Naive thymus-derived CD4-positive, alpha-beta T cell (primary cell): ENCODE measurements at places on chromosomes 13 and 19.

GRCh38 chr19:5356918-5357317 is 16.3 kb upstream of the PTPRS start:
- DNase-seq, result no peak

DNA sequence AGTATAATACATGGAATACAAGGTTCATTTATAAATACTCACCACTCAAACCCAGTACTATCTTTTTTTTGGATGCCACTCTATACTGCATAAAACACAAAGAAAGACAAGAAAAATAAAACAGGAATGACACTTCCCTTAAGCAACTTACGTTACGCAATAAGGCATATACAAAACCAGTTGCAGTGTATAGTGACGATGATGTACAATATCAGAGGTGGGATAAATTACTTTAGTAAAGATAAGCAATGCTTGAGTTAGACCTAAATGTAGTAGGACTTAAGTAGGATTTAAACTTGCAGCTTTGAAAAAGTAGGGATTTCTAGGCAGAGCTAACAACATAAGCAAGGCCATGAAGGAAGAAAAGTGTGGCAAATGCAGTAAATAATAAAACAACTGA is 374.9 kb downstream of the SPRY2 start:
- DNase-seq, result no peak

DNA sequence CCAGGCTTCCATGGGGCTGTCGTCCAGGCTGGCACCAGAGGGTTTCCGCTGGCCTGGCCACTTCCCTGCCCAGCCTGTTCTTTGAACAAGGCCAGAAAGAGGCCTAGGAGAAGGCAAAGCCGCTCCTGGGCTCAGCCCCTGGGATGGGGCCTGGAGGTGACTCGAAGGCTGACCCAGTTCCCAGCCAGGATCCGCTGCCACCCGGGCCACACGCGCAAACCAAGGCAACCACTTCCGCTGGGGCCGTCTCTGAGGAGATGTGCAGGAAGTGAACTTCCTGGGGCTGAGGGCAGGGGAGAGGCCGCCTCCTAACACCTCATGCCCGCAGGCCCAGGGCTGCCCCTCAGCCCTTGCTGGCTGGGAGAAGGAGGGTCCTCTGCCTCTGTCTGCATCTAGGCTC is 15.2 kb downstream of the PLEKHF1 start:
- DNase-seq, result peak; percentile 83

DNA sequence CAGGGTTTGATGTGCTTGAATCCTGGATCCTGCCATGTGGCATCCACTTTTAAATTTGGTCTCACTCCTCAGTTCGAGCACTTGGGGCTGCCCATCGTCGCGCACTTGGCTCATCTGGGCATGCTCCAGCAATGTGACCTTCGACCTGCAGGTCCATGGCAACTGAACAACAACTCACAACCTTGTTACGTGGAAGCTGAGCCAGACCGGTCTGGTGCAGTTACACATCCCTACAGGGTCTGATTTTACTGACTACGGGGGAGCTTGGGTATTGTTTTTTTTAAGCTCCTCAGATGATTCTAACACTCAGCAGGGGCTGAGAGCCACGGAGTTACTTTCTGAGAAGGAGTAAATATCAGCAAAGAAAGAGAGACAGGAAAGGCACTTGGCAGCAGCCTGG is 769.6 kb downstream of the UQCRFS1 start:
- no peak for DNase-seq

DNA sequence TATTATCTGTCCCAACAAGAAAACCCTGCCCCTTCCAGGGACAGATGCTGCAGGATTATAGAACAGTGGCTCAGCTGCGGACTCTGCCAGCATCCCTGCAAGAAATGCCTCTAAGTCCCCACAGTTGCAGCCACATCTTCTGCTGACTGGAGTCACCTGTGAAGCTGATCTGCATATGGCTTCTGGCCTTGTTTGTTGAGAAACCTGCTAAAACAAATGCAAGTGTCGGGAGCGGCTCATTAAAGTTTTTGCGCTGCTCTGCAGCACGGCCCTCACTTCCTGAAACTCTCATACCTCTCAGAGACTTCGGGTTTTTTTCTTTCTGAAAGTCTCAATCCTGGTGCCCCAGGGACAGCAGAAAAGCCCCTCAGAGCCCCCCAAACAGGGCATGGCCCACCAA is 725.0 kb downstream of the UQCRFS1 start:
- no peak for DNase-seq
